ENCODE measurements at places on chromosomes 6 and 20. TPM values are rescaled to one million over a fixed set of nuclear protein-coding genes. Genes with fewer than 3 reads are reported as not detected.
A peak's percentile ranks its signal among the peaks of the same experiment; 100 is the strongest.

DNA sequence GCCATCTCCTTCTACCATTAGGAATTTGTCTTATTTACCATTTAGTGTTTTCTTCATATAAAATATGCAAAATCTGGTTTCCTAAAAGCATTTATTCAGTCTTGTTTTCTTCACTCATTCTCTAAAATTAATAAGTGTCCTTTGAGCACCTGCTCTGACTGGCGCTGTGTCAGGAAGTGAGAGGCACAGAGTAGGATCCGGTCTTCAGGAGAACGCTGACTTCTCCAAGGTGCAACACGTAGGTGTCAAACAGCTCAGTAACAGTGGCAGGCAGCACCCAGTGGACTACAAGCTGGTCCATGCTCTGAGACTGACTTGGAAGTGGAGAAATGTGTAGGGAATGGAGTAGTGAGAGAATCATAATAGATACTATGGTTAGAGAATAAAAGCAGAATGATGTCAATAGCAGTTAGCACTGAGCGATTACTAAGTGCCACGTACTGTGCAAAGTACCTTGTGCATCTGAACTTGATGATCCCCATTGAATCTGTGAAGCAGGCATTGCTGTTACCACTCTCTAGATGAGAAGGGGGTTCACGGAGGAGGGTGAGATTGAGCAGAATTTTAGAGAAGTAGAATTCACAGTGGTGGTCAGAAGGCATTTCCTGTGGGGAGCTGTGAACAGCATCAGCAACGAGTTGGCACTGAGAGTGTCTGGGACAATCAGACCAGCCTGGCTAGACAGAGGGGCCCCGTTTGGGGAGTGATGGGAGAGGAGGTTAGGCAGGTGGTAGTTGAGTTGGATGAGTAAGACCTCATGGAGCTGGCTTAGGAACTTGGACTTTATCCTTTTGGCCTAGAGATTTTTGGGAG, 569.8 kb downstream of the QKI start:
- DNase-seq, result no peak

DNA sequence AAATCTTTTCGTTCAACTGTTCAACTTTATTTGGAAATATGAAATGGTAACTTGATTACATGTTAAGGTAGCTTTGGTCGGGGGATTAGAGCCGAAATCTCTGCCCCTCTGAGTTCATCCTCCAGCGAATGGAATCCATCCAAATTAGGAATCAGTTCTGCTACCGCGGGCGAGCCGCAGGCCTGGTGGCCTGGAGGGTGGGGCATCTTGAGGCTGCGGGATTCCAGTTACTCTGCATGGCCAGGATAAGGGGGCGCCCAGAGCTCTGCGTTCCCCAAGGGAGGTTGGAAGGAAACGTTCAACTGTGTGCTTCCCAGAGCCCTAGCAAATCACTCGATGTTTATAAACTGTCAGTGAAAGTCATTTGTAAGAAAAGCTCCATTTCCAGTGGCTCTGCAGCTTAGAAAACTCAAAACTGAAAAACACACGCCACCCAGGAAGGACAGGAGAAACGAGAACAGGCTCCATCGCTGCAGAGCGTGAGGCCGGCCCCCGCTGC, 262.2 kb downstream of the TAF4 start:
- DNase-seq, result no peak

DNA sequence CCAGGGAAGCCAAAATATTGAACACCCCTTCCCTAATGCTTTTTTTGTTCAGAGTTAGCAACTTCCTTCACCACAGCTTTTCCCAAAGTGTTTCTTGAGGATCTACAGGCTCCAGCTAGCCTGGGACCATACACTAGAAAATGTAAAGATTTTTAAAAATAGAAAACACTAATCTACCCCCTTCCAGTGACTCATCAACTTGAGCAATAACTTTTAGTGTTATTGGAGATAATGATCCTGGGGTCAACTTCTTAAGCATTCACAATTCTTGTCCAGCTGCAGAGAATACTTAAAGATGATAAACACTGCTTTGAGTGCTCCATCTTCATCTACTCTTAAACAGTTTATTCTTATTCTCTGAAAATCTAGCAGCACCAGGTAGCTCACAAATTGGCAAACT, 131.6 kb downstream of the COL9A1 start:
- DNase-seq, result no peak

- DNase-seq, result peak; percentile 74
These were observed at the start of gene PTPRA for GRCh38 chr20:2873010-2873746. Gene PTPRA, plus strand, starts transcription at chr20:2873481. Its CDS starts 90,797 bp downstream, at chr20:2964278.

RIN2 gene
- 45.8 TPM for total RNA-seq

Data from bronchial epithelial cell (primary cell).